Stimulated activated CD4-positive, alpha-beta T cell treated with anti-CD3 and anti-CD28 coated beads, Interleukin-12 subunit alpha, Interleukin-12 subunit beta, amount 100 ng/mL, for 24 hours (primary cell): ENCODE measurements at places on chromosomes 4 and X.
A peak's percentile ranks its signal among the peaks of the same experiment; 100 is the strongest.

- DNase-seq: no peak
These were observed 81.4 kb upstream of the IGFBP7 start for GRCh38 chr4:57191523-57192034.

DNA sequence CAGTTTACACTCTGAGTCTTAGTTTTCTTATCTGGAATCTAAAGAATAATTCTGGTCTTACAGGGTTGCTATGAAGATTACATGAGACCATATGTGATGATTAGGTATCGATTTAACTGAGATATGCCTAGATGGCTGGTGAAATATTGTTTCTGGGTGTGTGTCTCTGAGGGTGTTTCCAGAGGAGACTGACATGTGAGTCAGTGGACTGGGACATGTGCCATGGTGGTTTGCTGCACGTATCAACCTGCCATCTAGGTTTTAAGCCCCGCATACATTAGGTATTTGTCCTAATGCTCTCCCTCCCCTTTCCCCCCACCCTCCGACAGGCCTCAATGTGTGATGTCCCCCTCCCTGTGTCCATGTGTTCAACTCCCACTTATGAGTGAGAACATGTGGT, 186.0 kb upstream of the CXorf66 start:
- no peak for DNase-seq

- DNase-seq: no peak
These were observed 202.6 kb downstream of the SPOCK3 start for GRCh38 chr4:167031534-167032156.

DNA sequence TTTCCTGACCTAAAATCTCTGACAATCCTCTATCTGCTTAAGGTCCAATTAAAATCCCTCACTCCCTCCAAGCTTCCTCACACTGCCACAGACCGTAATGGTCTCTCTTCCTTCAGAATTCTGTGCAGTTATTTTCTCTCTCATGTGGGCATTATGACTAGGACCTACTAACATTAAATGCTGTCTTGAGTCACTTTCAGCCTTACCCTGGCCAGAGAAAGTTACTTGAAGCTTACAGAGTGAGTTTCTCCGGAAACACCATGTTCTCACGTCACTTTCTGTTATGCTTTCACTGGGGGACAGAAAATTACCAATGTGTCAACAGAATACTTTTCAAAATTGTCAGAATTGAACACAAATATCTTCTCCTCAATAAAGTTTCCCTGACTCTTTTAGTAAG, 271.8 kb downstream of the INPP4B start:
- no peak for DNase-seq

DNA sequence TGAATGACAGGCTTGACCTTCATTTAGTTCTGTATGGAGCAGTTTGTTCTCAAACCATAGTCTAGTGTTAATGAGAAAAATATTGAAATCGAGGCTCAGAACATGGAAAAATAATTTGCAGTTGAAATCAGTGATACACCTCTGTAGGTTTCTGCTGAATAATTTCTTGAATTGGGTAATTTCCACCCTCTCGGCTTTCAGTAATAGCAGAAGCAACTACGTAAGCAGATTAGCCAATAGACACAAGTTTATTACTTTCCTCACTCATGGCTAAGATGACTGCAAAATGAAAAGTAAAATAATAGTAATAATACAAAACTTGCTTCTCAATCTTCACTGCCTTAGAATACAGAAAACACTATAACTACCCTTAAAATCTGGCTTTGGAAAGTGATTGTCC, 46.0 kb downstream of the USP38 start:
- no peak for DNase-seq

GRCh38 chr4:41458689-41459088, 79.3 kb upstream of the LIMCH1 start:
- no peak for DNase-seq

DNA sequence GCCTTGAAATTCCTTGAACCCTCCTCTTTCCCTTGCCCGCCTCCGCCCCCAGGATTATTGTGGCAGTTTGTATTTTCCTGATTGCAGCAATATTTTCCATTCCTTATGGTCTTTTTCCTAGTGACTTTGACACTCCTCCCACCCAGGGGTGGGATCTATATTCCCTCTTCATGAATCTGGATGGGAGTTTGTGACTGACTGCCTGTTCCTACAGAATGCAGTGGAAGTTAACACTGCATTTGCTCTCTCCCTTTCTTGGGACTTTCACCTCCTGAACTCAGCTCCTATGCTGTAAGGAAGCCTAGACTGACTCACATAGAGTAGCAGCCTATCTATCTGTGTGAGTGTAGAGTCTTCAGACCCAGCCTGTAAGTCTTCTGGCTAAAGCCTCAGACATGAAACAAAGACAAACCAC, 2.2 kb downstream of the FUNDC2 start:
- no peak for DNase-seq

- no peak for DNase-seq
These were observed 1212.4 kb downstream of the PCDH18 start for GRCh38 chr4:136319789-136320464.

DNA sequence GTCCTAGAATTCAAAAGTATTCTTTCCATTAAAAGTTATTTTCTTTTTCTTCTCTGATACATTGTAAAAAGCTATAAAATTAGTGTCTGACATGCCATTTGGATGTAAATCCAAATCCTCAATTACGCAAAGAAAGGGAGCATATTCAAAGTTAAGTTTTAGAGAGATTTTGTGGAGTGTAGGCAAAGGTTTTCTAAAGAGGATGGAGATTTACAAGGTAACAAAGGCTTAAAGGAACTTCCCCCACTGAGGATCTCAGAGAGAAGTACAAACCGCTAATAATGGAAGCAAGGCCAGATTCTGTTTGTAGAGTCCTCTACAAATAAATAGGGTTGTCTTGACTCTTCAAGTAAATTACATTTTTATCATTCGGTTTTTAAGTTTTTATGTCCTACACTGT, 91.0 kb upstream of the MAPK10 start:
- no peak for DNase-seq

DNA sequence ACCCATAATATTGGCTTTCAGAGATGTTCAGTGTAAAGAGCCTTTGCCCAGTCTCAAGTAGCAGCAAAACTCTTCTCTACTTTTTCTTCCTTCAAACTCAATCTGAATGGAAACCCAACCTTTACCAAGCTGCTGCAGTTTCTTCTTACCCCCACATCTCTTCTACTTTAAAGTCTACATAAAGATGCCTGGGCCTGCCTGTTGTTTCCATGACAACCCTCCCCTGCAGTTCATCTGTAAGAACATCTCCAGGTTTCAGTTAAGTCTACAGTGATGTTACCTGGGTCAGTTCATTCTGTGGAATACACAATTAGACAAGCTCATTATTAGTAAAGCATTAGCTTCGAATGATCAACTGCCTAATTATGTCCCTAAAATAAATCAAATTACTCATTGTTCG, 81.4 kb downstream of the SPANXN3 start:
- no peak for DNase-seq

DNA sequence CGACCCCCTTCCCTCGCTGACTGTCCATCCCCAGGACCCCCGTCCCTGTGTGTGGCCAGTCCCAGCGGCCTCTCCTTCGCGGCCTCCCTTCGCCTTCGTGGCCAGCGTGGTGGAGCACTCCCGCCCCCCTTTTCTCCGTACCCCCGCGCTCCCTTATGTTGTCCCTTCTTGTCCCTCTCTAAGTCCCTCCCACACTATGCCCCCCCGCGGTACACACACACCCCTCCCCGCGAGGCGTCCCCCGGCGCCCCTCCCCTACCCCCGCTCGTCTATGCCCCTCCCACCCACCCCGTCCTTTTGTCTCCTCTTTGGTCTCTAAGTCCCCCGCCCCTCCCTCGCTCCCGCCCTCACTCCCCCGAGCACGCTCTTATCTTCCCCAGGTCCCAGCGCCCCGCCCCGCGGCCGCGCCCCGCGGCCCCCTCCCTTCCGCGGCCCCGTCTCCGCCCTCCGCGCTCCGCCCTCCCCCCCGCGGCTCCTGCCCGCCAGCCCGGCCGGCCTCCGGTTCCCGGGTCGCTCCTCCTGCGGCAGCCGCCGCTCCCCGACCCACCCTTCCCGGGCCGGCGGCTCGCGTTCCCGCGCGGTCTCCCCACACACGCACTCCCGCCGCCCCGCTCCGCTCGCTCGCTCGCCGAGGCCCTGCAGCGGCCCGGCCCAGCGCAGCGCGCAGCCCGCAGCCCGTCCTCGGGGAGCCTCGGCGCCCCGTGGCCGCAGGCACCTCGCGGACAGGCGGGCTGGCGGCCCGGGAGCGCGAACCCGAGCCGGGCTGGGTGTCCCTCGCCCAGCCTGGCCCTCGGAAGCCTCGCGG, 26.3 kb downstream of the UTP14A start:
- DNase-seq: peak; percentile 69

GRCh38 chr4:56757821-56758411, 63.6 kb downstream of the SPINK2 start:
- peak; percentile 59 for DNase-seq

- DNase-seq: no peak
These were observed 52.4 kb downstream of the EDNRA start for GRCh38 chr4:147533331-147533730.

DNA sequence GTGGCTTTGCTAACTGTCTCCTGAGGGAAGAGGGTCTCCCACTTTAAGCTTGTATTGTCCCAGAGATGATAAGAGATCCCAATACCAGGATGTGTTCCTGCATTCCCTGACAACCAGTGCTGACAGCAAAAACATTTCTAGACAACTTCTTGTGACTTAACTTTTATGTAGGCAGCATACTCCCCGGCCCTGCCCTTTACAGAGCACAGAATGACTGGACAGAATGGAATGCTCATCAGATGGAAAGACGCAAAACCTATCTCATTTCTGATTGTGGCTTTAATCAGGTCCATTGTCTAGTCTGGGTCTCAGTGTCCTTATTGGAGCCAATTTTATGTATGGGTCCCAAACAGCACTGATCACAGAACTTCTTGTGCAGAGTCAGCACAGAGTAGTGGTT, 18.2 kb upstream of the PLAC1 start:
- no peak for DNase-seq

DNA sequence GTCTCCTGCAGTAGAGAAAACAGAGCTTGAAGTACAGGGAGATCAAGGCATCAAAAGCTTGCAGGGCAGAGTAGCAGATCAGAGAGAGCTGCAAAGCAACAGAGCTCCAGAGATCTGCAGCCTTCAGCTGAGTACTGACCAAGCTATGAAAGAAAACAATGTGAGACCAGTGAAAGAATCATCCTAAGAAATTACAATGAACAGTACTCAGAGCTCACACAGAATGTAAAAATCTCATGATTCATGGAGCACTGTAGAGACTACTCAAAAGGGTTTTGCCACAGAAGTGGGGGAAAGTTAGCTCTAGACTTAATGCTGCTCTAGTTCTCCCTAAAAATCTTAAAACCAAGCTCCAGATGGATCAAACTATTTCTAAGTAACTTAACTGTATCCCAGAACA, 80.0 kb upstream of the MAB21L2 start:
- DNase-seq: no peak

- DNase-seq: no peak
These were observed 83.0 kb upstream of the IL13RA1 start for GRCh38 chrX:118644378-118644777.

DNA sequence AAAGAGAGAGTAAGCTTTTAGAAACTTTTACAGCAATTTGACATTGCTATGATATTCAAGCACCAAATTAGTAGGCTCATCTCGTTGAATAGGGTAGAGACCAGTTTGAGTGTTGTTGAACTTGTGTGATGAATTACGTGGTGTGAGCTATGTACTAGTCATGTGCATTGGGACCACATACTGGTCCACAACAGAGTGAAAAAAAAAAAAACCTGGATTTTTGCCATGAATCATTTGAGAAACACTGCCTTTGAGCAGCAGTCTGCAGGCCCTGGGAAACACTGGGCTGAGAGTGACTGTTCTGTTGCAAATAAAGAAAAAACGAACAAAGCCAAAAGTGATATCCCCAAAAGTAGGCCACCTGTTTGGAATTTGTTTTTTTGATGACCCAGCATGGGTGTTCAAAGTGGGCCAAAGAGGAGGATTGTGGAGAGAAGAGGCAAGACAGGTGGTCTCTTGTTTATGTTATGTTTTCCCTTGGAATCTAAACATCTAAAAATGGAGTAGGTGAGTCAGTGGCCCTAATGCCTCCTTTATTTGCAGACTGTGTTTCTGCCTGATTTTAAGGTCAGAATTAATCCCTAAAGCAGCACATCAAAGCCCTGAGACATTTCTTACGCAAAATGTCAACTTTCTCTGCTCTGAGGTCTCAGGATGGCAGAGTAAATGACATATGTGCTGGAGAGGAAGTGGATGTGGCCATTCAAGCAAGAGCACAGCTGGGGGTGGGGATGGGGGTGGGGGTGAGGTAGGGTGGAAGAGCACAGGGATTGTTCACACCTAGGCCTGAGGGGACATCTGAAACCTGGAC, 33.5 kb downstream of the TAF7L start:
- no peak for DNase-seq

DNA sequence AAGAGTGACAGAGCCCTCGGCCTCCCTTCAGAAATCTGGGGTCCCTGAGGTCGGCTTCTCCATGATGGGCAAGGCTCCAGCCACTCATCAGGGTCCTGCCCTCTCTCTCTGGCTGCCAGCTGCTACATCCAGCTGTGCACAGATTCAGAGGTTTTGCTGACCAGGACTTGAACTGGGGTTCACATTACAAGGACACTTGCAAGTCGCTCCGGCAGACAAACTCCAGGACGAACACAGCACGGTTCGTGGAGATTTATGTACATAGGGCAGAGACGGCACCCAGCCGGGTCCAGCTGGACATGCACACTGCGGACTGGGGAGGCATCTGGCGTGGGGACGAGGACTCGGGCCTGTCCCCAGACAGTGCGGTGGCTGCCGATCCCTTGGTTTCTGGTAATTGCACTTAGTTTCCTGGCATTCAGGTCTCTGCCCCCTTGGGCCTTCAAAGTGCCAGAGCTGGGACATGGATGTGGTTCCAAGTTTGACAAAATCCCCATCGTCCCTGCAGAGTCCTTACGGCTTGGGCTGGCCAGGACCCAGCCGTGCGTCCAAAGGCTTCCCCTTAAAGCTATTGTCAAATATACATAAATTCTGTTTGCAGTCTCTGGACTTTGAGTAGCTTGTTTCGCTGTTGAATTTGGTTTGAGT, 6.2 kb upstream of the C4orf50 start:
- DNase-seq: no peak

DNA sequence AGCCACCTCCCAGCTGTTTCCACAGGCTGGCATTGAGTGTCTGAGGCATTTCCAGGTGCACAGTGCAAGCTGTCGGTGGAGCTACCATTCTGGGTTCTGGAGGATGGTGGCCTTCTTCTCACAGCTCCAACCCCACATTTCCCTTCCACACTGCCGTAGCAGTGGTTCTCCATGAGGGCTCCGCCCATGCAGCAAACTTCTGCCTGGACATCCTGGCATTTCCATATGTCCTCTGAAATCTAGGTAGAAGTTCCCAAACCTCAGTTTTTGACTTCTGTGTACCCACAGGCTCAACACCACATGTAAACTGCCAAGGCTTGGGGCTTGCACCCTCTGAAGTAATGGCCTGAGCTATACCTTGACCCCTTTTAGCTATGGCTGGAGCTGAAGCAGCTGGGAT, 10.3 kb upstream of the FRMPD4 start:
- no peak for DNase-seq

GRCh38 chrX:11446949-11447348, 153.7 kb downstream of the AMELX start:
- no peak for DNase-seq

DNA sequence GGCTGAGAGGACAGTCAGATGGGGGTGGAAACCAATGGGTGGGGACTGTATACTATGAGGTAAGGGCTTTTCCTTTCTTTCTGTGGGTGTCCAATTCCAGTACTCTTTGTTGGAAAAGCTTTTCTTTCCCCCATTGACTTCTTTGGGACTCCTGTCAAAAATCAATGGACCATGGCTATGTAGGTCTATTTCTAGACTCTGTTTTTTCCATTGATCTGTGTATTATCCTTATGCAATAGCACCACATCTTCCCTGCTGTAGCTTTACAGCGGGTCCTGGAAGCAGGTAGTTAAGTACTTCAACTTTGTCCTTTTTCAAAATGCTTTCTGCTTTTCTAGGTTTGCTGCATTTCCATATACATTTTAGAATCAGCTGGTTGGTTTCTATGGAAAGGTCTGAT, 11.8 kb upstream of the CPLX1 start:
- DNase-seq: no peak
